ENCODE measurements at places on chromosomes 3 and 15. TPM values are rescaled to one million over a fixed set of nuclear protein-coding genes. Genes with fewer than 3 reads are reported as not detected.
A peak's percentile ranks its signal among the peaks of the same experiment; 100 is the strongest.

The GOLGA8G gene
- not detected for total RNA-seq

DNA sequence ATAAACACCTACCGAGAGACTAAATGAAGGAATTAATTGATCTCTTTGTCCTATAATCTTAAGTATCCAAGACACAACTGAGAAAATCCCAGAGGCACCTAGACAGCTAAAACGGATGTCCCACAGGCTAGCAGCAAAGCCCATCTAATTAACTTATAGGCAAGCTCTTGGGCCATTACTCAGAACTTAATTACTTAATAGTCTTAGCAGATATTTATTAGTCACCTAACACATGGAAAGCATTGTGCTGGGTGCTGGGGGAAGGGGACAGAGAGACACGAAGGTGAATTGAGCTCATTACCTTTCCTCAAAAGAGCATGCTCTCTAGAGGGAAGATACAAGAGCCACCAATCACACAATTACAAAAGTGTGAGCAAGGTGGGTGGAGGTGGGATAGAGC is 189.8 kb upstream of the PROK2 start:
- DNase-seq, result no peak

- DNase-seq, result peak; percentile 98
Observed at GRCh38 chr3:131361464-131362421, 19.8 kb upstream of the NUDT16 start.

- peak; percentile 58 for DNase-seq
Observed at GRCh38 chr3:98602078-98602678, 8.8 kb upstream of the CPOX start.

- DNase-seq, result no peak
Observed at GRCh38 chr3:71520161-71521020, 63.1 kb downstream of the FOXP1 start.

- DNase-seq, result no peak
Observed at GRCh38 chr3:157423337-157423736, 13.3 kb upstream of the PTX3 start.

- DNase-seq, result no peak
Observed at GRCh38 chr3:13670292-13670691, 121.4 kb downstream of the FBLN2 start.
